ENCODE measurements at places on chromosomes 6 and 20.

DNA sequence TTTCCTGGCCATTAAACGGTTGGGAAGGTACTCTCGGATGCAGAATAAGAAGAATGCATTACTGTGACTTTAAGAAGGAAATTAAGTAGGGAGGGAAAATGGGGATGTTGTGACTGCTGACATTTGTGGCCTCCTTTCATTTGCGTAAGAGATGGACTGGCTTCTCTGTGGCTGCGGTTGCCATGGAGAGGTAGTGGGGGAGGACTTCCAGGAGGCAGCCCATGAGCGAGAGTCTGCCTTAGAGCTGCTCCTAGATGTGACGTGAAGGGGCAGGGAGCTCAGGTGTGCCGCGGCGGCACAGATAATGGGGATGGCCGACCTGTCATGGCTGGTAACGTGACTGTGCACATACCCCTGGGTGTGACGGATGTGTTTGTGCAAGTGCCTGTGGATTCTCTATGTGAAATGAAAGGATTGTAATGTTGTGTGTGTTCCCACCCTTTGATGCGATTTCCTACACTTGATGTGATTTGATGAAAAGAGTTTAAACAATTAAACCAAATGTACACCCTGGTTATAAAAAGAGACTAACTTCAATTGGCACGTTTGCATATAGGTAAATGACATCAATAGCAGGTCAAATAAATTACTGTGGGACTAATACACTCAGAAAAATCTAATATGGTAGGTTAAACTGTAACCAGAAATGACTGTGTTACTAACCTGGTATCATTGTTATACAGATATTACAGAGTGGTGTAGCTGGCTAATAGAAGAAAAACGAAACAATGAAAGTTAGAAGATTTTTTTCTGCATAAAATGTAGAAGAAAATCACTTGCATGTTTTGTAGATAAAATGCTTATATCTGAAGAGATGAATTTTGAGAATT is 48.9 kb downstream of the HIVEP1 start:
- DNase-seq, result peak; percentile 72

DNA sequence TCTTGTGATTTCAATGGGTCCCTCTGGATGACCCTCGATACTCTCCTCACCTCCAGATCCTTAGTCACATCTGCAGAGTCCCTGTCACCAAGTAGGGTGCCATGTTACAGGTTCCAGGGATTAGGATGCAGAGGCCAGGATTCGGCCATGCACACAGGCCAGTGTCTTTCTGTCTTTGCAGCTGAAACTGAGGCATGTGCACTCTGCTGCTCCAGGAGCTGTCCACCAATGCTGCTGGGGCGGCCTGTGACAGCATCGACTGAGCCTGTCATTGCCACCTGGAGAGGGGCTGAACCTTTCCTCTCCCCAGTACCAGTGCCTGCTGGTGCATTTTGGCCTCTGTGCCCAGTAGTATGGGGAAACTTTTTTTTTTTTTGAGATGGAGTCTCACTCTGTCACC is 4.4 kb upstream of the RBM38 start:
- DNase-seq, result no peak

- DNase-seq, result no peak
These were observed 4.1 kb upstream of the PREX1 start for GRCh38 chr20:48831718-48832404.

GRCh38 chr6:124298730-124299129 is 495.1 kb downstream of the NKAIN2 start:
- no peak for DNase-seq

GRCh38 chr6:148068437-148069061 is 274.1 kb upstream of the SASH1 start:
- no peak for DNase-seq

All from stimulated activated CD8-positive, alpha-beta memory T cell treated with anti-CD3 and anti-CD28 coated beads, Interleukin-7, amount 100 ng/mL, for 48 hours (primary cell).